ENCODE measurements at places on chromosomes 1 and 21. TPM values are rescaled to one million over a fixed set of nuclear protein-coding genes. Genes with fewer than 3 reads are reported as not detected.

DNA sequence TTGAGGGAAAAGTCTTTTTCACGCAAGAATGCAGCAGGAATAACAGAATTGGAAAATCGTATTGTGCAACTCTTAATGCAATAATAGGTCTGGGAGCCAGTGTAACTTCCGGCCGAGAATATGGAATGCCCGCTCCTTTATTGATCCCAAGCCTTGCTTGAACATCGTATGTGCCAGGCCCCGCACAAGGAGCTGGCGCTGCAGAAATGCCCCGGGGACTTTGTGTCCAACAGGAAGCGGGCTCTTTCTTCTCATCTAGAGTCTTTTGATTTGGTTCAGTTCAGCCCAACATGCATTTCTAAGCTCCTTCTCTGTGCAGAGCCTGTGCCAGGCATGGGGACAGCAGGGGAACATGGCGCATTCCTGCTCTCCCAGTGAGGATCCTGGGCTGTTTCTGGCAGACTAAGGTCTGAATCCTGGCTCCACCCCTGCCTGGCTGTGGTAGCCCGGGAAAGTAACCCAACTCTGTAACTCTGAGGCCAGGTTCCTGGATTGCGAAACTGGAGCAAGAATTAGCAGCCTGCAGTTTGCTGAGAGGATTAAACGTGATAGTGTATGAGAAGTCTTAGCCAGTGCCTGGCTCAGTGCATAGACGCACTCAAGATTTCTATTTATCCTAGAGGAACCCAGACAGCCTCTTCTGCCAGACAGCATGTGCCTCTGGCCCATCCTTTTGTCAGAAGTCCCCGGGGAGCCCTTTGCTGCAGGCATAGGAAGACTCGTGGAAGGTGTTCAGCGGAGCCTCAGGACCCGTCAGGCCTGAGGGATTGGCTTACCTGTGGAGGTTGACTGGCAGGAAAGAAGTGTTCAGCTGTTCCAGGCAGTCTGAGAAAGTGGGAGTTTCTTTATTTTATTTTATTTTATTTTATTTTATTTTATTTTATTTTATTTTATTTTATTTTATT lies 987 bp upstream of the CDCP2 start:
- peak; percentile 85 for DNase-seq

- no peak for DNase-seq
These were observed 1.7 kb downstream of the PRRX1 start for GRCh38 chr1:170665629-170666028.

- no peak for DNase-seq
These were observed 67.8 kb upstream of the SMYD2 start for GRCh38 chr1:214213136-214213535.

DNA sequence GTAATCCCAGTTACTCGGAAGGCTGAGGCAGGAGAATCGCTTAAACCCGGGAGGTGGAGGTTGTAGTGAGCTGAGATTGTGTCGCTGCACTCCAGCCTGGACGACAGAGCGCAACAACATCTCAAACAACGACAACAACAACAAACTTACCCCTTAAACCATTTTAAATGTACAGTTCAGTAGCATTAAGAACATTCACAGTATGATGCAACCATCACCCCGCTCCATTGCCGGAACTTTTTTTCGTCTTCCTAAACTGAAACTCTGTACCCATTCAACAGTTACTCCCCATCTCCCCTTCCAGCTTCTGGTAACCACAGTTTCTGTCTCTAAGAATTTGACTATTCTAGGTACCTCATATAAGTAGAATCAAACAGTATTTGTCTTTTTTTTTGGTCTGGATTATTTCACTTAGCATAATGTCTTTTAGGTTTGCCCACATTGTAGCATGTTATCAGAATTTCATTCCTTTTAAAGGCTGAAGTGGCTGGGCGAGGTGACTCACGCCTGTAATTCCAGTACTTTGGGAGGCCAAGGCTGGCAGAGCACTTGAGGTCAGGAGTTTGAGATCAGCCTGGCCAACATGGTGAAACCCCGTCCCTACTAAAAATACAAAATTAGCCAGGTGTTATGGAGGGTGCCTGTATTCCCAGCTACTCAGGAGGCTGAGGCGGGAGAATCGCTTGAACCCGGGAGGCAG lies 19.6 kb downstream of the CA6 start:
- DNase-seq = no peak

GRCh38 chr1:66353257-66353656 lies 180.7 kb upstream of the SGIP1 start:
- no peak for DNase-seq

- no peak for DNase-seq
These were observed 57.4 kb upstream of the CITED4 start for GRCh38 chr1:40919475-40920011.

- DNase-seq = no peak
These were observed 43.3 kb downstream of the RASAL2 start for GRCh38 chr1:178137238-178137637.

- DNase-seq = no peak
These were observed 422.6 kb downstream of the AMY1C start for GRCh38 chr1:104172243-104172681.

DNA sequence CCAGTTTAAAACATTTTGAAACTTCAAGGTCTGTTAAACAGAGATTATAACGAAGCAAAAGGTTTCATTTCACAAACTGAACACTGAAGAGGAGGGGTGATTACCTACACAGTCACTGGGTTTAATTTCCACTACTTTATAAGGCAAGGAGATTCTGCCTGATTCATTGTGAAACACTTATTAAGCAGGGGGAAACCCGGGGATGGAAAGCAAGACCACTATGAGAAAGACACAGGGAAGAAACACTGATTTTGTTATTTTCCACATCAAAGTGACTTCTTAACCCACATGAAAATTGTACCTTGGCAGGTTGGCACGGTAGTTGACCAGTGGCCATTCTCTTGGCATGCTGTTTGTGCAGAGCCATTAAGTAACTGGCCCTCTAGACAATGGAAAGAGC lies 8.1 kb upstream of the F5 start:
- DNase-seq = no peak

DNA sequence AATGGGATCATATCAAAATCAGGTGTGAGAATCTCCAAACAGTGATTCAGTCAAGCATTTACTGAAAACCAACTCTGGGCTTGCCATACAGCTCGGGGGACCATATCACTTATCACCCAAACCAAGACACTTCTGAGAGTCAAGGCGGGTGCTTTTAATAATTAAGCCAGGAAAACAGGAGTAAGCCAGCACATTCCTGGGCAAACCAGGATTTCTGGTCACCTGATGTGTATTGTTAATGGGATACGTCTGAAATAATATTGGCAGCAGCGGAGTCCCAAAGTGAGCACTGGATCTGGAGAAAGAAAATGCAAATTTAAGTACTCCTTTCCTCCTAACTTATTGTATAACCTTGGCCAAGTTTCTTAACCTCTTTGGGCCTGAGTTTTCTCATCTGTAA lies 17.6 kb downstream of the OSCP1 start:
- DNase-seq = no peak

DNA sequence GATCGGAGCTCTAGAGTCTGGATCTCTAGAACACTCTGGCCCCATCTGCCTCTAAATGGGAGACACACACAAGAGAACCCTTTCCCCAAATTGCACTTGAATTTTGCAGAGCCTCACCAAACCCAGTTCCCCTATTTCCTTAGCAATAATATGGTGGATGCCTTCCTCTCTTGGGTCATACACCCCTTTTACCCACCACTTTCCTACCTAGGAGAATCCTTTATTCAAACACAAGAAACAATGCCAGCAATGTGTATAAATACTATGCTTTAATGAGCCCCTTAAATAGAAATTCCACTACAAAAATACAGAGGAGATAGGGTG lies 760 bp upstream of the SF3B4 start:
- DNase-seq = no peak

DNA sequence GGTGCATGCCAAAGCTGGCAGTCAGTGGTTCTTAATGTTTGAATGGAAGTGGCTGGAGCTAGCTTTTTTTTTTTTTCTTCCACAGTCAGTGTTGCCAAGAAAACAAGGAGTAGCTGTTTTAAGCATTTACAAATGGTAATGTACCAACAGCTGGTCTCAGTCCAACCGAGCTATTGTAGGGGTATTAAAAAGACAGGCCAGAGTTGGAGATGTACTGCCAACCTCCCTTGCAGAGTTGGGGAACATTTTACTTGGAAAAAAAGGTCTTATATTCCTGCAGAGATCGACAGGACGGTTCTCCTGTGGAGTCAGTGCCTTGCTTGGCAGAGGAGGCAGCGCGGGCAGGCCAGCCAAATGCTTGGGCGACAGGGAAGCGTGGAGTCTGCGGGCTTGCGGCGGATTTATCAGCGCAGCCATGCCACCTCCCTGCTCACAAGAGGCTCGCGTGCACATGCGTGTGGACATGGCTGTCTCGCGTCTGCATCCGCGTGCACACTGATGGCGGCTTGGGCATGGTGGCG lies 338.1 kb downstream of the RPS6KC1 start:
- DNase-seq = no peak

- no peak for DNase-seq
These were observed 206.1 kb downstream of the KAZN start for GRCh38 chr1:14804626-14805025.

- no peak for DNase-seq
These were observed 18.4 kb downstream of the DTL start for GRCh38 chr1:212053993-212054392.

DNA sequence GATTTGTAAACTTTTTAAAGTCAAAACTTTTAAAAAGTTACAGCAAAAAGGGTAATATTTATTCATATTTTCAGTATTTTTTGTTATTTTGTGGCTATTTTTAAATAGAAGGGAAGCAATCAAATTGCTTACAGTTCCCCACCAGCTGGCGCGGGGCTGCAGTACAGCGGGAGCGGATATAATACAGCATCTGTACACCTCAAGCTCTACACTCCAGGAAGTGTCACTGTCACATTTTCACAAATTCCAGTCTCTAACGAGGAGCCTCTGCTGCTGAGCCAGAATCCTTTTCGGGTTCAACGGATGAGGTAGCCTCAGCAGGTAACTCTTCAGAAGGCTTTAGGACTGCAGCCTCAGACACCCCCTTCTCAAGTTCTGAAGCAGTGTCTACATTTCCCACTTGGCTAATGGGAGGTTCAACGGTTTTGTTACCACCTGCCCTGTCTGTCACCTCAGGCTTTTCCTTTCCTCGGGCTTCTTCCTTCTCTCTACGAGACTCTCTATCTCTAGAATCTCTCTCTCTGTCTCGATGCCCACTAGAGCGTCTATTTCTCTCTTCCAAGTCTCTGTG lies 11.7 kb downstream of the SOD1 start:
- DNase-seq = no peak

DNA sequence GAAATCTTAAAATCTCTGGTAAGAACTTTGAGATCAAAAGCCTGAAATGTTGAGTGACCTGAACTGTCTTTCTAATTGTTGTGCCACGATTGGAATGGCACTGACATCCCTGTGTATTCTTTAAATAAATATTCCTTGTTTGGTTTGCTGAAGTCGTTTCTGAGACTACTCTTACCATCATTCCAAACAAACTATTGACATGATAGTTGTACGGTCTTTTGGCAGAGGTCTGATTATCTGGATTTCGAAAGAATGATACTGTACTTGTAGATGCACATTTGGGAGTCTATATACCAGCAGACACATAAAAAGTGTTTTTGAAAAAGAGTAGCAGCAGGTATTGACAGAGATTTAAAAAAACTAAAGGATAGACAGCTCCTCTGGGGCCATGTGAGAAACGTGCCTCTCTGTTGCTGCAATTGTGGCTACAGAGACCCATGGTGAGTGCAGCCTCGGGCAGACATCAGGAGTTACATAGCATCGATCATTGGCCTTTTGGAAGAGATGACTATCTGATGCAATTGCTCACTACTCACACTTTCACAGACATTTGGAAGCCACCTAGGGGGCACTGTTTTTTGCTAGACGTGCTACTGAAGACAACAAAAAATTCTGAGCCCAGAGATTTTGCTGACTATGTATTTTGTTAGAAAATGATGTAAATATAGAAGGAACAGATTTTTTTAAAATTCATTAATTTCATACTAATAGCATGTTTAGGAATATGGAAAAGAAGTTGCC lies 464.5 kb downstream of the KCNT2 start:
- no peak for DNase-seq

DNA sequence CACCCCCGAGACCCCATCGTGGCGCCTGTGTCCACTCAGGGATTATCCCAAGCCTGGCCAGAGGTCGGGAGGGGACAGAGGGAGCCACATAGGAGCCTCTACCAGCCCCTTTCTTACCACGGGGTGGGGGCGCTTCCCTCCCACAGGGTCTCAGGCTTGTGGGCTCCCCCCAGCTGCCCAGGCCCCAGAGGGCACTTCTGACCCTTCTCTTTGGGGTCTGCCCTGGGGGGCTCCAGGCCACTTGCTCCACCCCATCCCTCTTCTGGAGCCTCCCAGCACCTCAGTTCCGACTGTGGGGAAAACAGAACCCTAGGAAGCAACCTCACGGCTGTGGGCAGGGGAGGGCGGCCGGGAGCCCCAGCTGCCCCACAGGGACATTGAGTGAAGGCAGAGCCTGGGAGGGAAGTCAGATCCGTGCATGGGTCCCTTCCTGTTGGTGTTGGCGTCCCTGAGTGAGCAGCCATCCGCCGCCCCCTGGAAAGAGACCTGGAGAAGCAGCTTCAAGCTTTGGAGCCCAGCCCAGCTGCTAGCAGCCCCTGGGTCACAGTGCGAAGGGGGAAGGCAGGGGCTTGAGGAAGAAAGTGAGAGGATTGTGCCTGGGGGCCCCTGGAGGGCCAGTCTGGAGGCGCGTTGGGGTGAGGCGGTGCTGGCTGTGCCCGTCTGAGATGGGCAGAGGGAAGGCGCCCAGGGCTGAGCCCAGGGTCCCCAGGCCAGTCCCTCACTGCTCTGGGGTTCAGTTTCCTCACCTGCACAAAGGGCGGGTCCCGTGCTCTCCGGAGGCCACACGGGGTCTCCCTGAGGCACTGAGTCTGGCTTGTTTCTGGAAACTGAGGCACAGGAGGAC lies 22.1 kb downstream of the RRP1 start:
- no peak for DNase-seq

DNA sequence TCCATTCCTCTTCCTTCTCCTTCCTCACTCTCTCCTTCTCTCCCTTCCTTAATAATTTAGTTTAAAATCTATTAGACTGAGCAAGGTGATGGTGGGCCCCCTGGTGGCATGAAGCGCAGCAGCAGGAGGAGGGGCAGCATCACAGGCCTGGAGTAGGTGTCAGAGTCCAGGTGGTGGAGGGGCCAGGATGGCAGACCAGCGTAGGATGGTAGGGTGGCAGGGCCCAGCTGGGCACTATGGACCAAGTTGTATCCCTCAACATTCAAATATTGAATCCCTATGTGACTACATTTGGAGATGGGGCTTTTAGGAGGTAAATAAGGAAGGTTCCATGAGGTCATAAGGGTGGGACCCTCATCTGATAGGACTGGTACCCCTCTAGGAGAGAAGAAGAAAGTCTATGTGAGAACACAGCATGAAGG lies 61.0 kb downstream of the WDR4 start:
- peak; percentile 55 for DNase-seq

Gene ANGEL2
- total RNA-seq = 32.7 TPM

Gene FOXO6
- total RNA-seq = 0.45 TPM

Gene LINGO4
- not detected for total RNA-seq

Gene DNAJC28
- 3.1 TPM for total RNA-seq

Gene TMCC2
- 0.74 TPM for total RNA-seq

Gene LAX1
- total RNA-seq = not detected

Gene GABRD
- 2.1 TPM for total RNA-seq

Gene OR2T12
- not detected for total RNA-seq

Gene ISG20L2
- 27.0 TPM for total RNA-seq

Gene DNASE2B
- not detected for total RNA-seq

All from H4 (cell line).